ENCODE measurements at places on chromosomes 5 and 9.

- no peak for DNase-seq
Measured at GRCh38 chr5:113380807-113381326, 53.9 kb downstream of the TSSK1B start.

DNA sequence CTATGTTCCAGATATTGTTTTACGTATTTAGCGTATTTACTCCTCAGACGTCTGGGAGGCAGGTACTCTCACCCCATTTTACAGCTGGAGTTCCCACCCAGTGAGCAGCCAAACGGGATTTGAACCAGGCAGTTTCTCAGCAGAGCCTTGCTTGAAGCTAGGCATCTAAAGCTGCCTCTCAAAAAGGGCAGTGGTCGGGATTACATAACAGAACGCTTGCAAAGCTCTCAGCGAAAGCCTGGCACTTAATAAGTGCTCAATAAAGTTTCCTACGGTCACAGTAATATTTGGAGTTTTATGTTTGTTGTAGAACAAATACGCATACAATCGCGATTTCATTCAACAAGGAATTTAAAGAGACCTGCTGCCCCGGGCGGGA, 286 bp upstream of the BSPRY start:
- no peak for DNase-seq

DNA sequence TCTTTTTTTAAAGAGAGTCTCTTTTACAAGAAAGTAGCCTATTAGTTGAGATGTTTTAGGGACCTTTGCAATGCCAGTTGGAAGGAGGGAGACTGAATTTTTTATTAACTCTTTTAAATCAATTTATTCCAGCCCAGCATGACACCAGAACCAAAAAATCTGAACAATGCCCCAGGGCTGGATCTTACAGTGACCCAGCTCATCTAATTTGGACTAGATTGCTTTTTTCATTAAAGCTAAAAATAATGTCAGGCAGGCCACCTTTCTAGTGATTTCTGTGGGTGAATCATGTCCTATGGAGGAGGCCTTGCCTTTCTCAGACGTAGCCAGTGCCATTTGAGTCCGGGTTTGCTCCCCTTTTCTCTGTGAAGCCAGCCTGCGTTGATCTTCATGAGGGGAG, 38.8 kb downstream of the MAP1B start:
- no peak for DNase-seq

DNA sequence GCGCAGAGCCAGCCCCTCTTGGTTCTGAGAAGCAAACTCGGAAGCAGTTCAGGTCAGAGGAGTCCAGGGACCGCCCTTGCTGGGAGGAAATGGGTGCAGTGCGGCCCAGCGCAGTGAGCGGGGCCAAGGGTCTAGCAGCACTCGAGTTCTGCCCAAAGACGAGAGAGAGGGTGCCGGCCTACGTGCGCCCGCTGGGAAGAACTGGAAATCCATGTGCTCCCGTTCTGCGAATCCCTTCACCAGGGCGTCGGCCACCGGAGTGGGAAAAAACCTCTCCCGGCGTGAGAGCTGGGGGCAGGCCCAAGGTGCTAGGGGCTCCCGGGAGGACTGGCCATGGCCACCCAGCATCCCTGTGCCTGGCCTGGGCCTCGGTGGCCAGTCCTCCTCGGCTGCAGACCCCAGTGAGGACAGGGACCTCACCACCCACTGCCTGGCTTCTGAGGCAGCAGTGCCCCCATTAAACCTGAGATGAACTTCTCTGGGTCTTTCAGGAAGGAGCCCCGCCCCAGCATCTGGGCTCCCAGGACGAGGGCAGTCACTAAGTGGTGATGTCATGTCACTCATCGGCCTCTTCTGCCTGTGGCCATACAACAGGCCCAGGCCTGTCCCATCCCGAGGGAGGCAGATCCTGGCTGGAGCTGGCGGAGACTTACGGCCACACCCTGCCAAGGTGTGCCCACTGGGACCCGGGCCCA, 10.6 kb downstream of the TMEM250 start:
- DNase-seq, result no peak

- DNase-seq, result no peak
Measured at GRCh38 chr9:86846656-86847055, 100.7 kb downstream of the GAS1 start.

DNA sequence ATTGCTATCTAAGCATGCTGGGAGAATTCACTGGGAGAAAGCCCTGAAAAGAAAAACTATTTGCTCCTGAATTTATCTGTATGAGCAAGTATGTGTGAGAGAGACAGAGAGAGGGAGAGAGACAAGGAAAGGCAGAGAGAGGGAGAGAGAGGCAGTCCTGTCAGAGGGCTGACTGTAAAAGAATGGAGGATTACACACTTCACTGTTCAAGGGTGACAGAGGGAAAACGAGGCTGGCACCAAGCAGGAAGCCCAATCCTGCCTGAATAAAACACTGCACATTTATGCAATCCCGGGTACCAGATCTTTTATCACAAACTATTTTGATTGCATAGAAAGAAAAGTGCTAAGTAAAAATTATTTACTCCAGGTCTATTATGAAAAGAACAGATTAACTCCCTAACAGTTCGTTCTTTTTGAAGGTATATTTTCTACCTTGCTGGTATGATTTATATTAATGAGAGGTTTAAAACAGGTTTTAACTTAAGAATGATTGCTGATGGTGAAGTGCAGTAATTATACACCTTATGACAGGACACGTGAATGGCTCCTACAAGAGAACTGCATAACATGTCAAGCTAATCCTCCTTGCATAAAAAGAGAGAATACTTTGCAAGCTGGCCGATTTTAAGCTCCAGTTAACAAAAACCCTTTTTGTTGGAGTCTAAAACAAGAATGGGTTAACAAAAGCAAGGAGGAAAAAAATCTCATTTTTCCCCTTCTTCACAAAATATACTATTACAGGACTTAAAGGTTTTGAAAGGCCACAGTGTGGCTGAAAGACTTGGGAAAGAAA, 82.5 kb downstream of the NFIB start:
- DNase-seq, result no peak

DNA sequence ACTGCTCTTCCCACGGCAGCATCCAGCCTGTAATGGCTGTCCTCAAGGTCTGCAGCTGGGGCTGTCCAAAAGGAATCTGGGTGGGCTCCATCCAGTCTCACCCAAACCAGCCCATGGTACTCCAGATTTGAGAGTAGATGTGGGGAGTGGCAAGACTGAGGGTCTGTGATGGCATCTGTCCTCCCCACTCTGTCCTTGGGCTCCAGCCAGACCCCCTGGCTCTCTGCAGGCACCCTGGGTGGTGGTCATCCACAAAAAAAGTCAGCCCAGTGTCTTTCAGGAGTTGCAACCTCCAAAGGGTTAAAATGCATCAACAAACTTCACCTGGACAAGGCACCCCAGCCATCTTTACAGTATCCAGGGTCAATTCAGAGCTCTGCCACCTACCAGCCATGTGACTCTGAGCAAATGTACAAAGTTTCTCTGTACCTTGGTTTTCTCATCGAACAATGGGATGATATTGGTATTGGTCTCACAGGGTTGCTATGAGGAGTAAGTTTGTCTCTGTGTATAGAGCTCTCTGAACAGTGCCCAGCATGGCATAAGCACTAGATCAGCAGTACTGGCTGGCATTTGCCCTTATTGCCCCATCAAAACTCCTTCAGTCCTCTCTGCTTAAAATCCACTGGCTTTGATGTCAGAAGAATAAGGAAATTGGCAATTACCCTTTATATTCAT, 7.3 kb upstream of the S1PR3 start:
- no peak for DNase-seq

GRCh38 chr5:127428748-127429147, 88.7 kb upstream of the PRRC1 start:
- no peak for DNase-seq

DNA sequence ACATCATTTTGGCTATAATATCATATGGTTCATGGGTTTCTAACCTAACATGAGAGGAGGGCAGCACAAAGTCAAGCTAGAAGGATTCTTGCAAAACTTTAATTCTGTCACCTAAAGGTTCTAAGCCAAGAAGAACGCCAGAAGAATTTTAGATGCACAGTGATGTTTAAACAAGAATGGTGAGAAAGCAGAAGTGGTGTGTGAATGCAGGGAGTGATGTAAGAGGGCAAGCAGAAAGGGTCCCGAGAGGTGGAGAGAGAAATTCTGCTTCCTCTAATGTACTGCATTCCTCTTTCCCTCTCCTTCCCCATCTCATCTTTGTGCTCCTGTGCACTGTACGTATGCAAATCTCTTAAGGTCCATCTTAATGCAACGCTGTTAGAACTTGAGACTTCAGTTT, 2.1 kb upstream of the TRMO start:
- DNase-seq, result no peak

- DNase-seq, result no peak
Measured at GRCh38 chr9:74444369-74444768, 52.8 kb upstream of the RORB start.

- no peak for DNase-seq
Measured at GRCh38 chr5:118696076-118696475, 292.3 kb downstream of the DTWD2 start.

- DNase-seq, result no peak
Measured at GRCh38 chr9:4111233-4112008, 188.4 kb downstream of the GLIS3 start.

GRCh38 chr5:7897014-7897600, 28.2 kb downstream of the MTRR start:
- DNase-seq, result no peak

GRCh38 chr5:172935096-172935495, 24.1 kb upstream of the RPL26L1 start:
- no peak for DNase-seq

- DNase-seq, result no peak
Measured at GRCh38 chr5:42487077-42487476, 63.8 kb downstream of the GHR start.

DNA sequence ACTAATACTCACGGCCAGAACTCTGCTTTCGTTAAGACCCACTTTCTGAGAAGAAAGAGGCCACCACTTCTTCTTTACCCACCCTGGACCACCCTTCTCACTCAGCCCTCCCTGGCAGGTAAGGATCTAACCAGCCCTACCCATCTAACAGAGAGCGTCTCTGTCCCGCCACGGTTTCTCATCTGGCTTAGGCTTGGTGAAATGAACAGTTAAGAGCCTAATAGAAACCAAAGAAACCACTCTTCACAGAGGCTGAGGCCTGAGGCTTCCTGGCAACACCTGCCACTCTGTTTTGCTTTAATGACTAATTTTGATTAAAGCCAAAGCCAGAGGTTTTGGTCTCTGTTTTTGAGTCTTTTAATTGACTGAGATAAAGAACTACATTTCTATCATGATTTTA, 354.1 kb upstream of the SLC30A5 start:
- no peak for DNase-seq

GRCh38 chr9:116673375-116673774, 13.7 kb upstream of the TRIM32 start:
- no peak for DNase-seq

DNA sequence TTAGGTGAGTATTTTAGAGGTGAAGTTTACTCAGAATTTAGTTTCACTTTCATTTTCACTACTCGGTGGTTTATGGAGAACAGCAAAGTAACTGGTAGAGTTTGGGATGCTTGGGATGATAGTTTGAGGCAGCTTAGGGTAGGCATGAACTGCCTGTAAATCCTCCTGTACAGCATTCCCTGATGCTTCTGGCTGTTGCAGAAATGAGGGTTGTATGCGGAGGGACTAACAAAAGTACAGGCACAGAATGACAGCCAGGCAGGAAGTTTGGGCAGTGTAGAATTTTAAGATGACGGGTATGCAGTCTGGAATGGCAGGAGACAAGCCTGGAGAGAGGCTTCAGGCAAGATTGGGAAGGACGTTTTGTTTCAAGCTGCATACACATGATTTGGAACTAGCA, 48.0 kb upstream of the FAM120AOS start:
- no peak for DNase-seq

- DNase-seq, result no peak
Measured at GRCh38 chr9:95907794-95908193, 32.3 kb downstream of the ERCC6L2 start.

- DNase-seq, result no peak
Measured at GRCh38 chr9:99176527-99177013, 45.2 kb downstream of the ALG2 start.

GRCh38 chr9:73265876-73266275, 114.2 kb downstream of the ANXA1 start:
- no peak for DNase-seq

DNA sequence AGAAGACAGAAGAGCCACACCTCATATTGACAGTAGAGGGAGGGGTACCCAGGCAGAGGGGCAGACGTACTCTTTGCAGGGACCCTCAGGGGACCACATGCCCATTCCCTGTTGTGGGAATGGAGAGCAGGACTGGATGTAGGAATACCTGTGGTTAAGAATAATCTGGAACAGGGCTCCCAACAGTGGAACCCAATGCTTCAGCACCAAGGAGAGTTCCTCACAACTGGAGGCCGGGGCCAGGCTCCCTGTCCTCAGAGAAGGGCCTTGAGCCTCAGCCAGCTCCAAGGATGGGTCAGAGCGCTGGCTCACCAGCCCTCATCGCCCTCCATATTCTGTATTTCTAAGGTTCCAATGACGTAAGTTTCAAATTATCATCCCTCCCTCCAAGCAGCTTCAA, 7.4 kb upstream of the SHC3 start:
- no peak for DNase-seq

- DNase-seq, result no peak
Measured at GRCh38 chr5:159051421-159052282, 48.1 kb downstream of the EBF1 start.

DNA sequence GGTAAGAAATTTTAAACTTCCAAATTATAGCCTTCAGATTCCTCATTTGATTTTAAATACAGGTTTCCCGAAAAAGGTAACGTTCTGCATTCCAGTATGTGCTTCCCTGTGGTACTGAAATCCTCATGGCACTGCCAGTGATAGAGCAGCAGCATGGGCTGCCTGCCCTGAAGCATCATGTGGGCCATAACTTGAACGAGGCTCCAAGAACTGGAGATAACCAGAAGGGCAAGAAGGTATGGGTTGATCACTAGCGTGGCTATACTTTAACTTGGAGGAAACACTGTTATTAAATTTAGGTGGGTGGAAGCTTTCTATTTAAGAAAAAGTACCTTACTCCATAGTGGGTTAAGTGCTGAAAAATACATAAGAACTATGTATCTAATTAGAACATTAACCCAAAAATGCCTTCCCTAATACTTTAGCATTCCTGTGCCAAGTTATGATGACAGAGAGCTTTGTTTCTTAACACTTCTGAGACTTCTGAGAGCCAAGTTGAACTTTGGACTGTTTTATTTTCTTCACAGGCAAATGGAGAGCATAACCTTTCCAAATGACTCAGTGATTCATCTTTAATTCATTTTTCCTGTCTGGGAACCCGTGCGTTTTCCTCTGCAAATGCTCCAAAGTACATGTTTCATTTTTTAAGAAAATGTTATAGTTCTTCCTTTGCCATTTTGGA, 191.5 kb upstream of the GNA14 start:
- DNase-seq, result no peak

DNA sequence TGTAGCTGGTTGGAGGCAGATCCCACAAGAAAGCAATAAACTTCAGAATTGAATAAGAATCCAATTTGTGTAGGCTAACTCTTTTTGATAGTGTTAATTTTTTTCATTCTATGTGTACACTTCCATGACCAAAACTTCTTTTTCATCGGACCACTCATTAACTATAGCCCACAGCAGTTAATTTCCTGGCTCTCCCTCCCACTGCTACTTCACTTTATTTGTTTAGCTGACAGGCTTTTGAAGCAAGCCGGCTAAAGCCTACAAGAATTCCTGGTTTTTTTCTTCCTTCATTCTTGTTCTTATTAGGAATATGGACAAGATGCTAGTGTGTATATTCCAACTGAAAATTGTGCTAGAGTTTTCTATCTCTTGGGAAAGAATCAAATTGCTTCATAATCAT, 329.2 kb upstream of the CCNH start:
- DNase-seq, result no peak

GRCh38 chr5:139743001-139743771, 52.4 kb upstream of the PSD2 start:
- no peak for DNase-seq

GRCh38 chr9:124259158-124259808, 1.5 kb downstream of the NEK6 start:
- DNase-seq, result no peak

- no peak for DNase-seq
Measured at GRCh38 chr9:134944351-134944802, 26.7 kb upstream of the FCN1 start.
